ENCODE measurements at places on chromosomes 7 and 10. TPM values are rescaled to one million over a fixed set of nuclear protein-coding genes. Genes with fewer than 3 reads are reported as not detected.

- no peak for DNase-seq
These were observed 628.4 kb upstream of the TPK1 start for GRCh38 chr7:145464287-145464686.

DNA sequence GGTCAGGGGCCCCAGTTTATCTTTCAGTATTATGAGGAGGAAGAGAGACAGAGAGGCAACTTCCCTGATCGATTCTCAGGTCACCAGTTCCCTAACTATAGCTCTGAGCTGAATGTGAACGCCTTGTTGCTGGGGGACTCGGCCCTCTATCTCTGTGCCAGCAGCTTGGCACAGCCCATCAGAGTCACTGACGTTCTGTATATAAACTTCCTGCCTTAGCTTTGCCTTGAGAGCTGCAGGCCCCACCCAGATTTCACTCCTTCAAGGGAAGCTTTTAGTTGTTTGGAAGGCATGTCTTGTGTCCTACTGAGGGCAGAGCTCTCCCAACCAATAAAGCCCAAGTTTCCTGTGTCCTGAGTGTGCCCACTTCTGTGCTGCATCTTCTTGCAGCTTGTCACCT is 242.5 kb upstream of the PRSS58 start:
- no peak for DNase-seq

DNA sequence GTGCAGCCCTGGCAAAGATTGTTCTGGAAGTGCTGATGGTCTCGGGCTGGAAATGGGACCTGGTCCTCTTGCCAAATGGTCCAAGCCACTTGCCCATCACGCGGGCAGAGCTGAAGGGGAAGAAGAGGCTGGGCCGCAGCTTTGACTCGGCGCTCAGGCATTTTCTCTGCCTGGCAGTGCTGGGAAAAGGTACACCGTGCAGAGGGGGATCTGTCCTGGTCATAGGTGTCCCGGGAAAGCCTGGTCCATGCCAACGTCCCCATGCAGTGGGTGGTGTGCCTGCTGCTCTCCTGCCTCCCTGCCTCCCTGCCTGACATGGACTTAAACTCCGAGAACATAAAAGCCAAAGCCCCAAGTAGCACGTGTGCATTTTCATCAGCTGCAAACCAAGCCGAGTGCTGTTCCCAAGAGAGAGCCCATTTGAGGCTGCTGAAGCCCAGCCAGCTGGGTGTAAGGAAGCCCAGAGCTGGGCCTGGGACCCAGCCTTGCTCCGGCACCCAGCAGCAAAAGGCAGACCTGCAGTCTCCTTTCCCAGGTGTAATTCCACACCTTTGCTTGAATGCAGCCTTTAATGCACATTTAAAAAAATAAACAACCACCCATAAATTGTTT is 72.7 kb downstream of the TCERG1L start:
- no peak for DNase-seq

- no peak for DNase-seq
These were observed 53.5 kb upstream of the VIPR2 start for GRCh38 chr7:159198016-159198724.

- no peak for DNase-seq
These were observed 76.5 kb downstream of the JAZF1 start for GRCh38 chr7:28104041-28104541.

GRCh38 chr10:13439313-13440184 is 89.3 kb downstream of the BEND7 start:
- no peak for DNase-seq

GRCh38 chr7:143362131-143363015 is at the start of gene FAM131B:
FAM131B (minus strand) TSS chr7:143362713; CDS start chr7:143362603, 110 bp downstream.
- DNase-seq, result no peak

MYOZ1 gene
- total RNA-seq, result 2.7 TPM

- DNase-seq, result no peak
These were observed 24.4 kb downstream of the NAPEPLD start for GRCh38 chr7:103124429-103124979.

HOXA4 gene
- total RNA-seq, result not detected

GRCh38 chr10:69577268-69578232 is 4.3 kb upstream of the NEUROG3 start:
- no peak for DNase-seq

- DNase-seq, result no peak
These were observed 74.3 kb downstream of the AVL9 start for GRCh38 chr7:32569388-32570289.

ADRA2A gene
- total RNA-seq, result 7.3 TPM

FRMPD2 gene
- 0.07 TPM for total RNA-seq

- DNase-seq, result no peak
These were observed 1193.4 kb downstream of the SORCS3 start for GRCh38 chr10:105834261-105835059.

PNLIP gene
- not detected for total RNA-seq

DNA sequence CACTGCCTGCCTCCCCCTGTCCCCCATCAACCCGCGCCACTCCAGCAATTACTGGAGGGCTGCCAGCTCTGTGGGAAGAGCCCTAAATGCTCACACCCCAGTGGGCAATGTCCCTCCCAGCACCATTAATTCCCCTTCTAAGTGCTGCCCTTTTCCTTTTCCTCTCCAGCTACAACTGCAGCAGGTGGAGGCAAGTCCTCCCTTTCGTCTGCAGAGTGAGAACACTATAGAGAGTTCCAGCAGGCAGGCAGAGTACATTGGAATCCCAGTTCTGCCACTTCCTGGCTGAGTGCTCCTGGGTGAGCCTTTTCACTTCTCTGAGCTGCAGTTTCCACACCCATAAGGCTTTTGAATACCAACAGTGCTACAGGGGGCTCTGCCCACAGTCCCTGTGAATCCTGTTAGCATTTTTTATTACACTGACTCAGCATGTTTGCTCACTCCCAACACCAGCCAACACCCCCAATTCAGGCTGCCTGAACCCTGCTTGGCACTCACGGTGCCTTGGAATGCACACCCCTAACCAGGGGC is 447.0 kb downstream of the GRID1 start:
- DNase-seq, result no peak

DNA sequence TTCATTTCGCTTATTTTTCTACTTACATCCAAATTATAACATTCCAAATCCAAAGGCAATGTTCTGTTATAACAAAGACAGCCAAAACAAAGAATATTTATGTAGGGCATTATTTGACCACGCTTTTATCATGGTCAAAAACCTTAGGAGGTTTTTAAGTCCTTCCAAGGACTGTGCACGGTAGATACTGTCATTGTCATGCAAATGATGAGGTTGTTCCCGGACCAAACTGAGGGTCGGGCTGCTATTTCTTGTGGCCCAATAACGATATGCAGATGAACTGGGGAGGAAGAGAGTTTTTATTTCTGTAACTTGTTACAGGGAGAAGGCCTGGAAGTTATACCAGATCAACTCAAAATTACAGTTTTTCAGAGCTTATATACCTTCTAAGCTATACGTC is 56.6 kb upstream of the STEAP4 start:
- DNase-seq, result no peak

FRMD4A gene
- 37.2 TPM for total RNA-seq

CUBN gene
- total RNA-seq, result 0.04 TPM

TMEM26 gene
- 1.9 TPM for total RNA-seq

DNA sequence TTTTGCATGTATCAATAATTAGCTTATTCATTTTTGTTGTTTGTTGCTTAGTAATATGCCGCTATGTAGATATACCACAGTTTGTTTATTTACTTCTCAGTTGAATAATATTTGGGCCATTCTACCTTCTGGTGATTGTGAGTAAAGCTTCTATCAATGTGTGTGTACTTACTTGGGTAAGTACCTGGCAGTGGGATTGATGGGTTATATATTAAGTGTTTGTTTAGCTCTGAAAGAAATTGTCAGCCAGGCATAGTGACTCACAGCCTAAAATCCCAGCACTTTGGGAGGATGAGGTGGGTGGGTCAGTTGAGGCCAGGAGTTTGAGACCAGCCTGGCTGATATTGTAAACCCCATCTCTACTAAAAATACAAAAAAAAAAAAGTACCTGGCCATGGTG is 975.7 kb upstream of the MBL2 start:
- DNase-seq, result no peak

TRIM50 gene
- not detected for total RNA-seq

DNA sequence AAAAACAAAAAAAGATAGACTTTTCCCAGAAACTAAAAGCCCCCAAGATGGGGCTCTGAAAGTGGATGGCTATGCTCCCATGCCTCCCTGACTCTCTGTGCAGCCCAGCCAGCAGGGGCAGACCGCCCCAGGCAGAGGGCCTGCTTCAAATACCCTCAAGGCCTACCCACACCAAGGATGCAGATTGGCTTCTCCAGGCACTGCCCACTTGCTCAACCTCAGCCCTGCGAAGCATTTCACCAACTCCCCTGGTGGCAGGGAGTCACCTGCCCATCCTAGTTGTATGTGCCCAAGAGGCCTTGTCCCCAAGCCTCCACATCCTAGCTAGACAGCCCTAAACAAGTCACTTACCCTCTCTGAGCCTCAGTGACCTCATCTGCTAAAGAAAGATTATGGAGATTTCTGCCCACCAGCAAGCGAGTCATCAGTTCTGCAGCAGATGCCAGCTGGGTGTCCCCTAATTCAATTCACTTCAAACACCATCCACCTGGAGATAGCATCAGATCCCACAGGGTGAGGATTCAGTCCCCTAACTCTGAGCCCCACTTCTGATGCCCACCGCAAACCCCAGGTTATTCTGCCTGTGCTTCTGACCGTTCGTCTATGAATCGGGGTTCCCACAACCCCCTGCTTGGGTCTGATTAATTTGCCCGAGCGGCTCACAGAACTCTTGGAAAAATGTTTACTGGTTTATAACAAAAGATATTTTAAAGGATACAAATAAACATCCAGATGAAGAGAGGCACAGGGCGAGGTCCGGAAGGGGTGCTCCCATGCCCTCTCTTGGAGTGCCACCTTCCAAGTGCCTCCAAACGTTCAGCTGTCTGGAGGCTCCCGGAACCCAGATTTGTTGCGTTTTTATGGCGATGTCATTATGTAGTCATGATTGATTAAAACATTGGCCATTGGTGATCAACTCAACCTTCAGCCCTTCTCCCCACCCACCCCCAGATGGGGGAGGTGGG is 18.6 kb upstream of the ZMIZ1 start:
- DNase-seq, result no peak

- DNase-seq, result no peak
These were observed 497.3 kb downstream of the SORCS3 start for GRCh38 chr10:105138358-105138757.

DNA sequence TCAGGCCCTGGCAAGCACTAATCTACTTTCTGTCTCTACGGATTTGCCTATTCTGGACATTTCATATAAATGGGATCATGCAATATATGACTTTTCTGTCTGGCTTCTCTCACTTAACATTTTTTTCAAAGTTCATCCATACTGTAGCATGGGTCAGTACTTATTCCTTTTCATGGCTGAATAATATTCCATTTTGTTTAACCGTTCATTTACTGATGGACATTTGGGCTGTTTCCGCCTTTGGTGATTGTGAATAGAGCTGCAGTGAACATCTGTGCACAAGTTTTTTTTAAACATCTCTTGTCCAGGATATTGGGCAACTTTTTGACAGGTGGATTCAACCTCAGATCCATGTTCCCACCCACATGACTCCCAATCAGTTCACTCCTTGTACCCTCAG is 31.0 kb downstream of the AIFM2 start:
- no peak for DNase-seq

DNA sequence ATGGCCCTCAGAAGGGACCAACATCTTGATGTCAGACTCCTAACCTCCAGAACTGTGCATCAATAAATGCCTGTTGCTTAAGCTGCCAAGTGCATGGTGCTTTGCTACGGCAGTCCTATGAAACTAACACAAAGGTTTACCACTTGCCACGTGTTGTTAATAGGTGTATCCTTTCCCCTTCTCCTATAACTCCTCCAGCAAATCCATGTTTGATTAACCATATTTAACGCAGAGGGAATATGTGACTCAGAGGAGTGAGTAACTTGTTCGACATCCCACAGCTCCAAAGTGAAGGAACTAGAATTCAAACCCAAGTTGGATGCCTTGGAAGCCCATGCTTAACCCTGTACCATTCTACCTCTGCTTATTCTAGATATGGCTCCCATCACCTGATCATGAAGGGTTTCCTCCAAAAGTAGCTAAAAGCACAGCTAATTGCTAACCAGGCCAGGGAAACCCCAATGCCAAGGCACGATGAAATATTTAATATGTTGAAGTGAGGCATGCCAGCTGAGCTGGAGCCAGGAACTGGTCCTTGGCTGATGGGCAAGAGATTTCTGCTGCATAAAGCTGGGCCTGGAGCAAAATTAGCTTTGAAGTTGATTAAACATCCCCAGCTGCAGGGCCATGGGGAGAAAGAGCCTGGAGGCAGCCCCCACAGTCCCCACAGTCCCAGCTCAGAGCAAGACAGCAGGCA is 131.9 kb downstream of the C10orf90 start:
- DNase-seq, result no peak

DNA sequence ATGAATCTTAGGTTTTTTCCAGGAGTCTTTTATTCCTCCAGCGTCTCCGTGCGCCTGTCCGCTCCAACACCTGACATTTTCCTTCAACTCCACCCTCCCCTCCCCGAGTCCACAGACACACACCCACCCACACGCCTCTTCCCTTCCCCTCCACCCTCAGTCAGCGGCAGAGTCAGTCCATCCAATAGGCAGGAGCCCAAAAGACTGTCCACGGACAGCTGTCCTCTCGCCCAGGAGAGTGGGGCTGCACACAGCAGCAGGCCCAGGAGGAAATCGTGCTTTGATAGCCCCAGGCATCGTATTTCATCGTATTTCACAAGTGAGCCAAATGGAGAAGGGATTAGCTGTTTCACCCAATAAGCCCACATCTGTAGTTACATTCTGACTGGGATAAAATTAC is 285.1 kb downstream of the ZEB1 start:
- no peak for DNase-seq

TSC22D4 gene
- total RNA-seq, result 24.1 TPM

KCND2 gene
- 7.7 TPM for total RNA-seq

DRGX gene
- not detected for total RNA-seq

JCAD gene
- 5.2 TPM for total RNA-seq
